Fibroblast of lung (primary cell): ENCODE measurements at places on chromosomes 11 and 22. TPM values are rescaled to one million over a fixed set of nuclear protein-coding genes. Genes with fewer than 3 reads are reported as not detected.

The SYT9 gene
- polyA plus RNA-seq: not detected in 2 replicates

GRCh38 chr11:79054636-79055035 lies 386.2 kb downstream of the TENM4 start:
- DNase-seq: peak; percentile 87

DNA sequence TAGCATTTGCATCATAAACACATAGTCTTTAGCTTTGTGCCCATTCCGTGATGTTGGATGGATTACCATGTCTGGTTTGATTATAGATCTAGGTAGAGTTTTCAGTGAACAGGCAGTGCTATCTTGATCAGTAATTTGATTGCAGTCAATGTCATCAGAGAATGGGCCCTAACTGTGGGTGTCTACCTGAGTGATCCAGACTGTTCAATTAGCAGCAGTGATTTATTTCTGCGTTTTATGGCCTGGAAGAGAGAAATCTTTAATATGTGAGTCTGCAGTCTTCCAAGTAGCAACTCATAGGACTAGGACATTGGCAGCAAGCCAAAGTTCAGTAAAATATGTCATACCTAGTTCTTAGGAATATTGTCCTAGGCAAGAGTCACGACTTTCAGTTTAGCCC lies 80.3 kb downstream of the CASP12 start:
- no peak for DNase-seq

DNA sequence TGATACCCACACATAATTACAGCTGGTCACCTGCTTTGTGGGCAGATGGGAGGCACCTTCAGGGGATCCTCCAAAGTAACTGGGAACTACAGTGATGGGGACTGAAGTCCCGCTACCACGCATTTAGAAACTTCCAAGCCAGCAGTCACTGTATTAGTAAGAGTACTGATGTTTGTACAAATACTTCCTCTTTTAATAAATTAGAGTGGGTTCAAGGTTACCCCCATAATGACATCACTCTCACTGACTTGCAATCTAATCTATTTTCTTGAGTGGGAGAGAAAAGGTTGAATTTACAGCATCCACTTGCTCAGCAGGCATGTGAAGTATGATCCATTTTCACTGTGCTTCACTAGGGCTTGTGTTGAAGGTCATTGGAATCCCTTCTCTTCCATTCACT lies 72.1 kb upstream of the TIMP3 start:
- no peak for DNase-seq

DNA sequence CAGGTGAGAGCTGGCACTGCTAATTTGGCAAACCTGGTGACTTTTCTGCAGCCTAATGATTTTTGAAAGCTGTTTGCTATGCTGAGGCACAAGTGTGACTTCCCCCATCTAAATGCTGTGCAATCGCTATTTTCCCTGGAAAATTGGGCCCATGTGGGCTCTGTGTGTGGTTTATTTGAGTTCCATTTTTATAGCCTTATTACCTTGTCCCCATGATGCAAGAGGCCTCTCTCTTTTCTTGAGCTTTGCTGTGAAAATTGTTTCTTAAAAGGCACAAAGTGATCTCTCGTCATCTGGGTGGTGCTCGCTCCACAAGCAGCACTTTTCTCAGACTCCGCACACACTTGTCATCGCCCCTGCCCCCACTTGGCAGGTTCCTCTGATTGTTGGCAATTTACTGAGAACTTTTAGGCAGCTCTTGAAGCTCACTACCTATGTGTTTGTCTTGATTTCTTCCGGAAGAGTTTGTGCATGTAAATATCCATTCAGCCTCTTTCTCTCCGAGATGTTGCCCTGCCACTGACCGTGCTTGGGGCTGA lies 24.9 kb downstream of the BMAL1 start:
- DNase-seq: no peak

The CSRP3 gene
- 0.15 TPM in 1 of 2 replicates, not detected in the other for polyA plus RNA-seq

DNA sequence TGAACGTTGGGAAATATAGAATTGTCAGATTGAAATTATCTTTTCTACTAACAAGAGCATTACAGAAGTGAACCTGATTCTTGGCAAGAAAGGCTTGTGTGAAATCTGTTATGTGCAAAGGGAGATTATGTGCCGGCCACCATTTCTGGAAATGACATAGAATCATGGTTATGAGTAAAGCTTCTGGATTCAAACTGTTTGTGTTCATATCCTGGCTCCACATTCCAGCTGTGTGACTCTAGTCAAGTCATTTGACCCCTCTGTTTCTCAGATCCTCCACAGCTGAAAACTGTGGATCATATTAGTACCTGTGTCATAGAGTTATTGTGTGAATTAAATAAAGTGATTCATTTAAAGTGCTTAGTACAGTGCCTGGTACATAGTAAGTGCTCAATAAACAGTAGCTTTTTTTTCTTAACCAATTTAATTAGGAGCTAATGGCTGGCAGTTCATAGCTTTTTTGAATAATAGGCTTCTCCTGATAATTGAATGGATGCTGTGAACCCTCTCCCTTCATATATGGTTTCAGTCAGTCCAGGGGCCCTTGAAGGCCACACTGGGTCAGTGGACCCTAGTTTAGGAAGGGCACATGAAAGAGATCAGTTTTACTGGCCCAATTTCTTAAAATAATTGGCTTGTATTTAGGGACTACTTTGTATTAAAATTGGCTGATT lies 34.6 kb downstream of the EHF start:
- DNase-seq: peak; percentile 78

GRCh38 chr11:35367491-35367890 lies 51.9 kb downstream of the SLC1A2 start:
- DNase-seq: peak; percentile 88
